ENCODE measurements at places on chromosomes 7 and 10.

GRCh38 chr7:16791071-16791470 lies 13.7 kb downstream of the AGR2 start:
- no peak for DNase-seq

DNA sequence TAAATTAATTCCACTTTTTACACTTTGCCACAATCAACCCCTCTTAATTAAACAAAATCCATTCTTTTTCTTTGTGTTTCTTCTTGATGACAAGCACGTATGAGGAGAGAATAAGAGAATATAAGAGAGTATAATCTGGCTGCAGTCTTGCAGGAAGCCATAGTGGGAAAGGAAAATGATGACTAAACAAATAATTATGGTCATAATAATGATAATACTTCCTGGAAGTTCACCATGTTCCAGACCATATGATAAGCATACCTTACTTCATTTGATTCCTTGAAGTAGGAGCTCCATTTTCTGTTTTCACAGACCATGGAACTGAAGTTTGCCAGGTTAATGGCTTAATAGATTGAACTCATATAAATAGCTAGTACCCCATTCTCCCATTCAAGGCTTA lies 237.8 kb downstream of the SEMA3D start:
- DNase-seq, result no peak

DNA sequence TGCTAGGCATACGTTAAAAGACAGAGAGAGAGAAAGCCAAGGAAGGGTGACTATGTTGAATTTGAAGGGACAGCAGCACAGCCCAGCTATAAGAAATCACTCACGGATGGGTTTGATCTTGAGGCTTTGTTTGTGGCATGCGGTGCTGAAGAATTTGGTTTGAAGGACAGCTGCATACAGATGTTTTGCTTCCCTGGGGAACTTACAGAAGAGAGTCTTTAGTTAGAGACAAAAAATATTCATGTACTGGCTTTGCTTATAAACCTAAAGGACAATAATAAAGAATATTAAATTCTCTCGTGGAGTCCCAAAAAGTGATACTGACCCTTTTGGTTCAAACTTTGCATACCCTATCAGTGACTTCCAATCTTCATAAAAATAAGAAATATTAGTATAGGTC lies 491.4 kb downstream of the NEBL start:
- DNase-seq, result no peak

GRCh38 chr7:10211016-10211415 lies 762.7 kb upstream of the PHF14 start:
- DNase-seq, result no peak

DNA sequence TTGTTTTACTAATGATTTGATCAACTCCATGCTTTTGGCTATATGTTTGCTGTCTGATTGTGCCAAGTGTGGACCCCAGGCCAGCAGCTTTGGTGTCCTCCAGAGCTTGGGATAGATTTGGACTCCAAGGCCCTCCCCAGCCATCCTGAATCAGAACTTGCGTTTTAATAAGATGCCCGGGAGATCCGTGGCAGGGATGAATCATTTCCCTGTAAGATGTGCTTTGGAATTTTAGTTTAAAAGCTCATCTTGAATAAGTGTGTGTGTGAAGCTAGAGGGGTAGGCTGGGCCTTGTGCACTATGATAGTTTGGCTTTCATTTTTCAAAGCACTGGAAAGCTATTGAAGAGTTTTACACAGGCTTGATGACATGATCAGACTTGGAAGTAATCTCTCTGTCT lies 66.2 kb upstream of the SDK1 start:
- DNase-seq, result no peak

DNA sequence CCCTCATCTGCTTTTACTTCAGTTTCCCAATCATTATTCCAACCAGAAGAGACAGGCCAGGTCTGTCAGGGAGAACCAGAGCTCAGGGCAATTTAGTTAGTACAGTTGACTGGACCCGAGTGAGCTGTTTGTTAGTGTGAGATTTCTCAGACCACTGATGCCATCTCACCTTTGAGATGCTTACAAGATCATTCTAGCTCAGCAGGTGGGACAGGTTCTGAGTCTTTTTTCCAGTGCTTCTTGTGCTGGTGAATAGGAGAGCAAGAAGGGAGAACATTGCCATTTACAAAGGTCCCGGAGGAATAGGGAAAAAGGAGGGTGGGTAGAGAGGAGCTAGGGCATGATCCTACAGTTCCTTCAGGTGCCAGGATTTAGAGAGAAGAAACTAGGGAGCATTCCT lies 112.4 kb upstream of the IFRD1 start:
- no peak for DNase-seq

- DNase-seq, result no peak
Observed at GRCh38 chr7:114812570-114812969, 109.3 kb upstream of the MDFIC start.

DNA sequence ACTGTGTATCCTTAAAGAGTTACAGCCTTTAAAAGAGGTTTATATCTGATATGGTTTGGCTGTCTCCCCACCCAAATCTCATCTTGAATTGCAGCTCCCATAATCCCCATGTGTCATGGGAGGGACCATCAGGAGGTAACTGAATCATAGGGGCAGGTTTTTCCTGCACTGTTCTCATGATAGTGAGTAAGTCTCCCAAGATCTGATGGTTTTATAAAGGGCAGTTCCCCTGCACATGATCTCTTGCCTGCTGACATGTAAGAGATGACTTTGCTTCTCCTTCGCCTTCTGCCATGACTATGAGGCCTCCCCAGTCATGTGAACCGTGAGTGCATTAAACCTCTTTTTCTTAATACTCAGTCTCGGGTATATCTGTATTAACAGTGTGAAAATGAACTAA lies 9.7 kb downstream of the RTKN2 start:
- no peak for DNase-seq

DNA sequence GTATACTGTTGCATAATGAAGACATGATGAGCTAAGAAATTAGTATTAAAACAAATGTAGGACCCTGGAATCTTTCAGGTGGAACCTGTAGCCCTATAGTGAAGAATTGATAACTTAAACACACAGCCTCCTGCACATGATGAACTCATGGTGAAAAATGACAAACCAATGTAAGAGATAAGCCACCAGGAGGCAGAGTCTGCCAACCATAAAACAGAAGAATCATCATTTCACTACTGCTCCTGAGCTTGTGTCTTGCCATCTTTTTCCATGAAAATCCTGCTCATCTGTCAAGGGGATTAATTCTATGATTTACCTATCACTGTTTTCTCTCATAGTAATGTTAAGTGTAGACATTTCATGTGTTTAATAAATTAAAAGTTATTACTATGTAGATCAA lies 363.9 kb downstream of the MALRD1 start:
- DNase-seq, result no peak

DNA sequence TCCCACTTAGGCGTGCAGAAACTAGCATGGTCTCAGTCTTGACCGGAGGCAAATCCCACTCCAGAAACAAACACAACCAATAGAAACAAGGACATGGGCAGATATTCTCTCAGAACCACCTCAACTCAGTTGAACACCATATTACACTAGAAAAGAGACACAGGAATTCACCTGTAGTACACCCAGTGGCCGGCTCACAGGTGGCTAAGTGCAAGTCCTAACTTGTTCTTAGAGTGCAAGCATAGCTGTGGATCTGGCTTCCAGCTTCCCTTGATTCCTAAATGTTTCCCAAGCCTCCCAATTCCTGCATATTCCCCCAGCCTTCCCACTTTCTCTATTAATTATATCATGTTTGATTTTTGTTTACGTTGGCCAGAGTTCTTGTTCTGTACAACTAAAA lies 164.4 kb downstream of the TPK1 start:
- no peak for DNase-seq

DNA sequence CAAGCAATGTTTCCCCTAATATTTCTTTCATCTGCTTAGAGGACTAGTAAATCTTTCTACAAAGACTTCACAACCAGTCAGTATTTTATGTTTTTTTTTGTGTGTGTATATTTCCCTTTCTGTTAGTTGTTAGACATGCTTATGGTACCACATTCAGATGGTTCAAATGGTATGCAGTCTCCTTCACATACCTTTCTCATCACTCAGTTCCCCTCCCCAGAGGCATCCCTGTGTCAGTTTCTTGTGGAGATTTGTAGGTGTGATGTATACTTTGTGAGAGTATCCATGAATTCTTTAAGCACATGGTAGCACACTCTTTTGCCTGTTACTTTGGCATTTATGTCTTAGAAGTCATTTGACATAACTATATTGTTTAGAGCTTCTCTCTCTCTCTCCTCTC lies 4.4 kb downstream of the ZNF485 start:
- no peak for DNase-seq
